ENCODE measurements at places on chromosomes 4 and X.

GRCh38 chrX:4263030-4263803 lies 549.8 kb upstream of the PRKX start:
- no peak for DNase-seq

DNA sequence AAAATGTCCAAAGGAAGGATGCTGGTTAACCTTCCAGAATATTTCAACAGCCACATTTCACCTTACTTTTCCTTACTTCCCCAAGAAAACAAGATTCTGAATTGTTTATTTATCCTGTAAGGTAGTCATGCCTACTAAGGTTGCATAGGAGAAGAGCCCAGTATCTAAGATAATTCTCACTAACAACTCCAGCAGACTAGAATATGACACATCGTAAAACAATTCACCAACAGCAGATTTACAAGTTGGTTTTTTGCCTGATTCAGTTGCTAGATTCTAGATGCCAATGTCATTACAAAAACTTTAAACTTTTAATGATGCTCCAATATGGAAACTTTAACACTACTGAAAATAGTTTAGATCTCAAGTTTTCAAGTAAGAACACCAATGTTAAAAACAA lies 176.4 kb downstream of the IL13RA2 start:
- DNase-seq, result no peak

GRCh38 chr4:107913283-107913899 lies 18.0 kb upstream of the CYP2U1 start:
- DNase-seq, result no peak

DNA sequence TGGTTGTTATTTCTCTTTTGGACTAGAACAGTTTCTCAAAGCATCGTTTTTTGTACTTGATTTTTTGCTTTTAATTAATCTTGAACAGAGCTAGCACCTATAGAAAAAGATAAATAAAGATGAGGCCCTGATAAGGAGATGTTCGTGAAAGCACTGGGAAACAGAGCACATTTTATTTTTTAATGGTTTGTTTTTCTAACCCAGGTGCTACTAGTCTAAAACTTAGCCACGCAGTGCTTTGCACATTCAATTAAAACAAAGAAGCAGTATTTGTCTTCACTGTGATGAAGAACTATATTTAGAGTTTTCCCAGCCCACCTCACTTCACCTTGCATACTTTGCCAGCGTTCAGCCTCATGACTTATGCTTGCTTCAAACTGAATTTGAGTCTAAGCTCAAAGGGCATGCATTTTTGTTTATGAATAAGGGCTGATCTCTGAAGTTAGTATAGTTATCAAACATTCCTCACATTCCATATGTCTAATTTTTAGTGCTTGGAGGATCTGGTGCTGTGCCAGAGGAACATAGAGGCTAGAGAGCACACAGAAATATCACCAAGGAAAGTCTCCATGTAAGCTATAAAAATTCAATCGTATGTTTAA lies 76.7 kb downstream of the WWC2 start:
- DNase-seq, result no peak

GRCh38 chr4:52366191-52366590 lies 292.9 kb downstream of the USP46 start:
- no peak for DNase-seq

GRCh38 chrX:150436195-150436594 lies 73.1 kb downstream of the MAMLD1 start:
- DNase-seq, result no peak

- no peak for DNase-seq
These were observed 28.1 kb downstream of the CLNK start for GRCh38 chr4:10656420-10656819.

- DNase-seq, result no peak
These were observed 15.7 kb upstream of the BANK1 start for GRCh38 chr4:101774807-101775206.

DNA sequence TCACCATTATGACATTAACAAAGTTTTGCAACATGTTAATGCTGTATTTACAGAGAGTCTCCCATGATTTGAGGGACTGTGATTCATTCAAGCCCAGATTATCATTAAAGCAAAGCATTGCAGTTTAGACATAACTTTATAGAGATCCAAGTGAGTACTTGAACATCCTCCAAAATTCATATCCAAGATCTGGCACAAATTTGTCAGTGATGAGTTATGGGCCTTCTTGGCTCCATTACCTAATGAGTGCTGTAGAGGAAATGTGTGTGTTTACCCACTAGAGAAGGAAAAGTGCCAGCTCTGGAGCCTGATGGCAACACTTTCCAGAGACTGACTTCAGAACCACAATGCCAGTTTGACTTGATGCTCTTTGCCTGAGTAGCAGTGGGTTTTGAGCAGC lies 432.3 kb downstream of the GALNTL6 start:
- no peak for DNase-seq

- DNase-seq, result no peak
These were observed 1626.4 kb downstream of the C4orf33 start for GRCh38 chr4:130722361-130722760.

- DNase-seq, result no peak
These were observed 199.3 kb downstream of the SPOCK3 start for GRCh38 chr4:167034983-167035382.

GRCh38 chr4:141119071-141119470 lies 14.2 kb downstream of the RNF150 start:
- no peak for DNase-seq

DNA sequence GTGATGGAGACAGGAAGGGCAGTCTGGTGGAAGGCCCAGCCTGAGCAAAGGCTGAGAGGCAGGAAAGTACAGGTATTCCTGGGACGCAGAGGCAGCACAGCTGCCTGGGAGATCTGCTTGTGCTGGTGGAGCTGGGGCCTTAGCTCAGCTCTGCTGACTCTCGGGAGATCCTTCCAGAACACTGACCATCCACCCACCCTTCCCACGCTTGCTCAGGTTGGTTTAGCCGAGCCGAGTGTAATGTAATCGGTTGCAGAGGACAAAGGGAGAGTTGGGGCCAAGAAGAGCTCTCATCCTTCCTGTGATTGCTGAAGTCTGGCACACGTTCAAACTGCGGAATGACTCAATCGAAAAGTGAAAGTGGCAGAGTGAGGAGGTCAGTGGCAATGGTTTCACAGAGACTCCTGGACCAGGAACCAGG lies 43.1 kb upstream of the GPR78 start:
- no peak for DNase-seq

GRCh38 chr4:91838181-91838861 lies 465.4 kb upstream of the GRID2 start:
- no peak for DNase-seq

DNA sequence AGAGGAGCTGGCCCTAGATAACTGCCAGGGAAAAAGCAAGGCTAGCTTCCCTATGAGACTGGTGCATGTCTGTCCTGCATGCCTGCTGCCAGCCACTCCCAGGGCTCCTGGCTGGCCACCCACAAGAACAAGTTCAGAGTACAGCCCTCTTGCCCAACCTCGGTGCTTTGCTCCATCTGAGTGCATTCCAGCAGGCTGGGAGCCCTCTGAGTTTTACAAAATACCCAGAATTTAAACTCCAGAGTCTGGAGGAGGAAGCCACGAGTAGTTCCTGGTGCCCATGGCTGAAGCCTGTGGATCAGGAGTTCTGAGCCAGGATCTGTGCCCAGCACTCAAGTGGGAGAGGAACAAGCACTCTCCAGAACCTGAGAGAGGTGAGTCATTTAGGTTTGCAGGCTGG lies 111.6 kb downstream of the MAGEE2 start:
- no peak for DNase-seq

- no peak for DNase-seq
These were observed 89.1 kb upstream of the ZNF827 start for GRCh38 chr4:146027761-146028160.

DNA sequence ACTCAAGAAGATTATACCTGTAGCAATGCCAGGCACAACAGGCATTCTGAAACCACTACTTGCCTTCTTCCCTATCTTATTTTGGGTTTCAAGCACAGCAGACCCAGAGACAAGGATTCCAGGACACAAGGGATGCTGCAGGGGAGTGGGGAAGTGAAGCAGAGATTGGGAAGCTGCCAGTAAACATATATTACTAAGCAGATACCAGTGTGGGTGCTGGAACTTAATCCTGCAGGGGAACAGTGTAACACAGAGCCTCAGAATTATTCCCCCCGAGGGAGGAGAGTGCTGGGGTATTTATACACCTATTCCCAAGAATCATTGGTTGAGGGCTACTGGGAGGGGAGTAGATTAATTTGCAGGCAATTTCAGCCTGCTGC lies 33.3 kb upstream of the MAML3 start:
- DNase-seq, result no peak

GRCh38 chr4:149766135-149766534 lies 49.5 kb downstream of the IQCM start:
- DNase-seq, result no peak

- DNase-seq, result no peak
These were observed 80.5 kb upstream of the TMEM150C start for GRCh38 chr4:82642331-82642730.

DNA sequence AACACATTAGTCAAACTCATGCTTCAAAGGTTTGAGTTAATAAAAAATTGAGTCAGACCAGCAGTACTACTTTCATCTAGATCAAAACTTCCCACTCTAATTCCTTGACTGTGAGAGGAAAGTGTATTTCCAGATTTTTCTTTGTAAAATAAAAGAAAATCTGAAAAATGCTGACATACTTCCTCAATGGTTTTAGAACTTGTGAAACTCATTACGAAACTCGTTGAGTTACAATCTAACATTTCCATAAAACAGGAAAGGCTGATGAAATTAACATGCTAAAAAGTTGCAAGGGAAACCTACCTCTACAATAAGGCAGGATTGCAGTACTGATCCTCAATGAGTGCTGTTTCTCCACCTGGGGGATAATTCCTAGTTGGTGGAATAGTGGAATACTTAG lies 217.8 kb upstream of the HCCS start:
- DNase-seq, result no peak

DNA sequence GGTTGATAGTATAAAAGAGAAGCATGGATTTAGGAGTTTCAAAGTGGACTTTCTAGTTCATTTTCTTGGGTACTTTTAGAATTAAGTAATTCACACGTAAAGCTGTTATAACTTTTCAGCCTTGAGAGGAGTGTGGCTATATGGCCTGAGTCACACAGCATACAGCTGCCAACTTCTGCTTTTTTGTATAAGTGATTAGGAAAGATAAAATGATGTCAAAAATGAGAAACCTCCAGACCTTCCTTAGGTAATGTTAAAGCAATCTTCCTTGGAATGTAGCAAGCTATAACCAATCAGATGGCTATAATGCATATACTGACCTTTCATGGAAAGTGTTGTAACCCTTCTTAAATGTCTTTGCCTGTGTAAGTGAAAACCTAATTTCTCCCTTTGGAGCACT lies 39.2 kb downstream of the RAB40AL start:
- DNase-seq, result no peak

DNA sequence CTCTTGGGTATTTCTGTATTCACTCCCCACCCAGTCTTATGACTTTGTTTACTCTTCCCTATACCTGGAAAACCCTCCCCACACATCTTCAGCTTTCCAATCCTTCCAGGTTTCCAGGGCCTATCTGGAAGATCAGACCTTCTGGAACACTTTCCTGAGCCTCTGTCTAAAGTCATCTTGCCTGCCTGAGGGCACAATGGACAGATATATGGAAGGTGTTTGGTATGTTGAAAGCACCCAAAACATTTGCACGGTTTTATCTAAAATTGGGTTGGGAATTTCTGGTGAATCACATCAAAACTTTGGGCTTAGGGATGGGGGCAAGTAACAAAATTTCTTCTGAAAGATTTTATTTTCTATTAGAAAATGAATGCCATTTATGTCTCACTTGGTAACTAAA lies 16.0 kb downstream of the CLDN2 start:
- DNase-seq, result no peak

GRCh38 chrX:46743046-46743445 lies 15.9 kb downstream of the SLC9A7 start:
- DNase-seq, result no peak

DNA sequence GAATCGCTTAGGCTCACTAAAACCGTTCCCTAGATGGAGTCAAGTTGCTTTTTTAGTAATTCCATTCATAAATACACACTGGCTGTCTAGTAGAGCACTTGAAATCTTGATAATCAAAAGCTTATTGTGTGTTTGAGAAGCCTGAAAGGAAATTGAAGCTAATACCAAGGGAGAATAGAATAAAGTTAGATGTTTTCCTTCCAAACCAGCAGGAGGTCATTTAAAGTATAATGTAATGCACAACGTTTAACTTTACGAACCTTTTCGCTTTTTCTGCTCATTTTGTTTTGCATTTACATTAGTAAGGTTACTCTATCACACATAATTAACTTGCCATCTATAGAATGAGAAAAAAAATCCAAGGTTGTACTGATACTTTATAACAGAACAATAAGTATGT lies 440.9 kb downstream of the NKX6-1 start:
- DNase-seq, result no peak

DNA sequence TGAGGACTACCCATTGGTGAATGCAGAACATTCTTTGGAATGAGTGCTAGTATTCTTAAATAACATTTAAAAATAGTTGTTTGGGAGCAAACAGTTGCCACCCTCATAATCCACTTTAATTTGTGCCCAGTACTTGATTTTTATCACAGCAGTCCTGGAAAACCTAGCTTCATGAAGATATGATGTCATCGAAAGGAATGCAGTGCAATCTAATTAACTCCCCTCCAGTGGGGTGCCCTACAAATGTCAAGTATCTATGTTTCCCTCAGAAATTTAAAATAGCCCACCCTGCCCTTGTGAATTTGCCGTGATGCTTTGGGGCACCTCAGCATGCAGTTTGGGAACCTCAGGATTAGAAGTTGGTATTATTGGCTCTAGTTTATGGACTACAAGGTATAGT lies 5.4 kb downstream of the RAB9A start:
- no peak for DNase-seq

- DNase-seq, result no peak
These were observed 215.6 kb upstream of the GYPA start for GRCh38 chr4:144355811-144356757.

GRCh38 chrX:19836337-19836736 lies 51.1 kb downstream of the SH3KBP1 start:
- no peak for DNase-seq

GRCh38 chrX:56736219-56736618 lies 7.2 kb downstream of the NBDY start:
- no peak for DNase-seq

- no peak for DNase-seq
These were observed 115.6 kb downstream of the DHRSX start for GRCh38 chrX:2385224-2385623.

DNA sequence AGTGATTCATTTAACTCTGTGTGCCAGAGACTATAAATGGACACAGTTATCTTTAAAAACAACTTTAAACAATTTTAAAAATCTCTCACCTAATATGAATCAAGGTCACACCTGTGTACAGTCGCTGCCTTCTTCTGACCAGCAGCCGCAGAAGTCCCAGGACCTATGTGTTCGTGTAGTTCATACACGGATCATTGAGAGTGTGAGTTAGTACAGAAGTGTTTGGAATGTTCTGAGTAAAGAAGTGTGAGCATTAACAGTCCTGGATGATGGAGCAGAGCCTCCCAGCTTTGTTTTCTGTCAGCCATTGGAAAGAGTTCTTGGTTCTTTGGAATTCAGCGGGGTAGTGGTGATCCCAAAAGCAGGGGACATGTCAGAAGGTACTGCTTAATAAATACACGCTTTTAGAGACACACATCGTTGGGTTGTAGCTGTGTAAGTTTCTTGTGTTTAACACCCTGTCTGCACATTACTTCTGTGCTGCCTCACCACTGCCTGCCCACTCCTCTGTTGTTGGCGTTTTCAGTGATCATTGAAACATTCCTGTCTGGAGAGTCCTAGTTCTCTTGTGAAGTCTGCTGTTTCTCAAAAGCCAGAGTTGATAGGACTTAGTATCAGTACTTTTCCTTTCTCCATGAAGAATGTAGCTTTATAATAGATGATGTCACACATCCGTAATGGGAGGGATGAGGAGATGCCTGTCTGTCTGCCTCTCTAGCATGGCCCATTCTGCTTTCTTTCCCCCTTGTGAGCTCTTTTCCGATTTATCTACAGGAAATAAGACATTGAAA lies 90.6 kb downstream of the PTTG2 start:
- DNase-seq, result no peak

GRCh38 chrX:101009090-101009489 lies 39.6 kb downstream of the ARL13A start:
- DNase-seq, result no peak

All from caudate nucleus (tissue), 63 donors.